ENCODE measurements at places on chromosomes 7 and 10. TPM values are rescaled to one million over a fixed set of nuclear protein-coding genes. Genes with fewer than 3 reads are reported as not detected.

The OR2A12 gene
- not detected for total RNA-seq

DNA sequence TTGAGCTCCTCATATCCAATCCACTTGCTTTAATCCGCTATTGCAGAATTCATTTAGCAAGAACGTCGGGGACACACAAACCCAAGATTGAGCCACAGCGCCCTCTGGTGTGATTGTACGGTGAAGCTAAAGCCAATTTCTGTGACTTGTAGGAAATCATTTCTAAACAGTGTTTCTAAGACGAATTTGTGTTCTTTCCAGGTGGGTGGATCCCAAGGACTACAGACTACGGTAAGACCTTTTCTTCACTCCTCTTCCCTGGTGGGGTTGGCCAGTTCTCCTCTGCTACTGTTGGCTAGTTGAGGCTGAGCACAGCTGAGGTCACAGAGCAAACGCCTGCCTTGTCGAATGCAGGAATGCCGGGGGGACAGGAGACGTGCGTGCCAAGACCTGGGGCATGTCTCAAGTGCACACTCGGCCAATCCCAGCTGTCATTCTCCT, 5.2 kb downstream of the DMBT1 start:
- DNase-seq = peak; percentile 71

GRCh38 chr7:142851269-142851668, 3.6 kb upstream of the EPHB6 start:
- DNase-seq = no peak

- peak; percentile 87 for DNase-seq
Observed at GRCh38 chr7:157003756-157004520, 6.5 kb downstream of the MNX1 start.

DNA sequence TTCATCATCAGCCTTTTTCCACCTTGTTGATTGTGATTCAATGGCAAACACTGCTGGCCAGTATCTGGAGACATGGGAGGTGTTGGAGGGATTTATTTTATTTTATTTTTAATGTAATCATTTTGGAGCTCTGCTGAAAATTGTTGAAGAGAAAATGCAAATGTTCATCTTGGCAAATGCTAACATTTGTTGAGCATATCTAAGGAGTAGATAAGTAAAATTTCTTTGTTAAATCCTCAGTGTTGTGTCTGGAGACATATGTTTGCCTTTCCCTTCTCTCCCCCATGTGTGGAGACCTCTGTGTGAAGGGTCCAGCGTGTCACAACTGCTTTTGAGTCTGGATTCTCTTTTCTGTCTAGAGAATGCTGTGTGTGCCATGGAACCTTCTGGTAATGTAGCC, 300.3 kb downstream of the FZD1 start:
- DNase-seq = no peak

- peak; percentile 51 for DNase-seq
Observed at GRCh38 chr10:682931-683447, 6.5 kb downstream of the DIP2C start.

The FOXI2 gene
- 1.2 TPM for total RNA-seq

The RBP3 gene
- total RNA-seq = not detected

- no peak for DNase-seq
Observed at GRCh38 chr7:133682364-133683181, 429.7 kb downstream of the EXOC4 start.

DNA sequence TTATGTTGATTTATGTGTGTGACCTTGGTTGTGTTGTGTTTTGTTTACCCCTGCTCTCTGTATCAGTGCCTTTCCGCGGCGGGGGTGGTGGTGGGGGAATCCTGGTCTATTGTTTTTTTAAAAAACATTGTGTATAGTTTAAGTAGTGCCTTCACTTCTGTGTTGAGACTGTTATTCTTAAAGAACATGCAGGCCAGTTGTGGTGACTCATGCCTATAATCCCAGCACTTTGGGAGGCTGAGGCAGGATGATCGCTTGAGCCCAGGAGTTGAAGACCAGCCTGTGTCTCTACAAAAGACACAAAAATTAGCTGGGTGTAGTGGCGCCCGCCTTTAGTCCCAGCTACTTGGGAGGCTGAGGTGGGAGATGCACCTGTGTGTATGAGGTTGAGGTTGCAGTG, 429.0 kb upstream of the LRGUK start:
- no peak for DNase-seq

GRCh38 chr7:40474790-40475680, 340.2 kb downstream of the SUGCT start:
- no peak for DNase-seq

- no peak for DNase-seq
Observed at GRCh38 chr7:47914717-47915615, 33.3 kb downstream of the PKD1L1 start.

All from H7 (cell line).